SJCRH30 (cell line): ENCODE measurements at places on chromosomes 2 and 18.
A peak's percentile ranks its signal among the peaks of the same experiment; 100 is the strongest.

DNA sequence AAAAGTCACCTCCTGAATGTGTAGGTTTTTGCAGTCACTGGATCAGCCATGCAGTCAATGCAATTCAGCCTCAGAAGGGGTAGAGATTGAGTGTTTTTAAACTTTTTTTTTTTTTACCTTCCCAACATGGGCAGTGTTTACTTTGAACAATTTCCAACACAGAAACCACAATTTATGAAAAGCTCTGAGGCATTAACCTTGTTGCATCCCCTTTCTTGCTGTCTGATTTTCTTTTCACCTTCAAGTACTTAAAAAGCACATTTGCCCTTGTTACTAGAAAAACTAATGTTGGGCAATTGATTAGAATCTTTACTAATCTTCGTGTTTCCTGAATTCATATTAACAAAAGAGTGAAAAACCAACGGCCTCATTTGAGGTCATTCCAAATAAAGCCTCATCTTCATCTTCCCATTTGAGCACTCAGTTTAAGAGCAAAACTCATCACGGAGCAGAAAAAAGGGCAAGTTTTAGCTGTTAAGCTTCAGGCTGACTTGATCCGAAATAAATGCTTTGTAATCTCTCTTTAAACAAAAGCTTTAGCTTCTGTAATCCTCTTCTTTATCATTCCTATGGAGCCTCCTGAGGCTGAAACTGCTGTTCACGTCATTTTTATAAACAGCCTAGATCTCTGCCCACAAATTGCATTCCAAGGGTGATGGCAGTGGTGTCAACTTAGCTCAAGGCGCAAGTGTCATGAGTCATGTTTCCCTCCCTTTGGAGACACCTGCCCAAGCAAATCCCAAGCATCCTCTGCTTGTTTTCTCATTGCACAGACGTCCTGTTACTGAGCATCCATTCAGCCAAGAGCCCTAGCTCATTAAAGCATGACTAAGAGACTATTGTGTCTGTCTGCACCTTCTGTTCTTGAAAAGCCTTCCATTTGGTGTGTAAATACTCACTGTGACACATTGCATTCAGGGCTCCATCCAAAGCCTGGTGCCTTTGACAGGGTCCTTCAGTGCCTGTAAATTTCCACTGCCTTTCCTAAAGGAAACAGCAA, 107.7 kb downstream of the HNMT start:
- DNase-seq, result peak; percentile 96

- DNase-seq, result peak; percentile 42
Measured at GRCh38 chr2:85243101-85244072, 84.4 kb downstream of the TGOLN2 start.

- DNase-seq, result no peak
Measured at GRCh38 chr18:25817546-25818237, 272.7 kb downstream of the SS18 start.

- no peak for DNase-seq
Measured at GRCh38 chr2:127672341-127673224, 2.7 kb downstream of the LIMS2 start.

- no peak for DNase-seq
Measured at GRCh38 chr2:10576456-10576855, 113.3 kb downstream of the NOL10 start.

DNA sequence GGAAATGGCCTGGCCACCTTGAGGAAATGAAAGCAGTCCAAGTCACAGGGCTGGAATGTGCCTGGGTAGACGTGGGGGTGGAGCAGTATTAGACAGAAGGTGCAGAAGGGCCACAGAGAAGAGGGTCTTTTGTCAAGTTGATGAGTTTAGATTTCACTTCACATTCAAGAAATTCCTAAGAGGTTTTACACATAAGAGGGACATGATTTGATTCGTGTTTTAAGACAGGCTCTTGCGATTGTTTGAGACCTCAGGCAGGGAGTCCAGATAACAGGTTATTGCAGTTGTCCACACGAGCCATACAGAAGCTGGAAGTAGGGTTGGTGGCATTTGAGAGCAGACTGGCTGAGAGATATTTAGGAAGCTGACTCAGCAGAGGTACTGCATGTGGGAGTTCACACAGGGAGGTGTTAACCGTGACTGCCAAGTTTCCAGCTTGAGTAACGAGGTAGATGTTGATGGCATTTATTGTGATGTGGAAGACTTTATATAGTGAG, 64.6 kb downstream of the NEB start:
- DNase-seq, result no peak

GRCh38 chr2:65458999-65459398, 26.6 kb upstream of the SPRED2 start:
- DNase-seq, result no peak

- DNase-seq, result no peak
Measured at GRCh38 chr18:32919799-32920198, 147.0 kb upstream of the KLHL14 start.

GRCh38 chr2:202491514-202491913, 115.4 kb downstream of the BMPR2 start:
- no peak for DNase-seq

DNA sequence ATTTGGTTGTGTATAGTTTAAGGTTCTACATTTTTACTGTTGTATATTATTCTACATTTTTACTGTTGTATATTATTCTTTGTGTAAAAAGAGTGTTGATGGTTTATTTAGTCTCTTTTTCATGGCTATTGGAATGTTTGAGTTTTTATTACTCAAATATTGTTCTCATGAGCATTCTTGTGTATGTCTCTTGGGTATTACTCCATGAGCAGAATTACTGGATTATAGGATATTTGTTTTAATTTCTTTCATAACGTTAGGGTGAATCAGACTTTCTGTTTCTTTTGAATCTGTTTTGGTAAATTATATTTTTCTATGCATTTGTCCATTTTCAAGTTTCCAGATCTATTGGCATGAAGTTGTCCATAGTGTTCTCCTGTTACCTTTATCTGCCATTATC, 111.6 kb downstream of the DYNAP start:
- DNase-seq, result no peak

DNA sequence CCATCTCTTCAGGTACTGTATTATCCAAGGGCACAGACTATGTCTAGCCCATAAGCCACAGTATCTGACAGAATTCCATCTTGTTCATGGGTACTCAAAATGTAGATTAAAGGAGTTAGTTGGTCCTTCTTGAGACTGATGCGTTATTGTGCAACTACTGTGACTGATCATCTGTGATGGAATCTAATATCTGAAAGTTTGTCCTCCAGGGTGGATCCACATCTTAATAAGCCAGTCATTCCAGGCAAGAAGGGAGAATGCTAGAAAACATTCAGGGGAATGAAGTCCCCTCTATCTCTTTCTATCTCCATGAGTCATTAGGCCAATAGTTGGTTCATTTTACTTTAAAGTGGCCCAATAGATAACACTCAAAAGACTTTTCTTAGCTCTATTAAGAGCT, 252.6 kb downstream of the EXOC6B start:
- DNase-seq, result no peak

- DNase-seq, result no peak
Measured at GRCh38 chr2:96926236-96926635, 56.4 kb upstream of the SEMA4C start.

GRCh38 chr2:130374587-130375290, 18.9 kb downstream of the PTPN18 start:
- DNase-seq, result no peak

DNA sequence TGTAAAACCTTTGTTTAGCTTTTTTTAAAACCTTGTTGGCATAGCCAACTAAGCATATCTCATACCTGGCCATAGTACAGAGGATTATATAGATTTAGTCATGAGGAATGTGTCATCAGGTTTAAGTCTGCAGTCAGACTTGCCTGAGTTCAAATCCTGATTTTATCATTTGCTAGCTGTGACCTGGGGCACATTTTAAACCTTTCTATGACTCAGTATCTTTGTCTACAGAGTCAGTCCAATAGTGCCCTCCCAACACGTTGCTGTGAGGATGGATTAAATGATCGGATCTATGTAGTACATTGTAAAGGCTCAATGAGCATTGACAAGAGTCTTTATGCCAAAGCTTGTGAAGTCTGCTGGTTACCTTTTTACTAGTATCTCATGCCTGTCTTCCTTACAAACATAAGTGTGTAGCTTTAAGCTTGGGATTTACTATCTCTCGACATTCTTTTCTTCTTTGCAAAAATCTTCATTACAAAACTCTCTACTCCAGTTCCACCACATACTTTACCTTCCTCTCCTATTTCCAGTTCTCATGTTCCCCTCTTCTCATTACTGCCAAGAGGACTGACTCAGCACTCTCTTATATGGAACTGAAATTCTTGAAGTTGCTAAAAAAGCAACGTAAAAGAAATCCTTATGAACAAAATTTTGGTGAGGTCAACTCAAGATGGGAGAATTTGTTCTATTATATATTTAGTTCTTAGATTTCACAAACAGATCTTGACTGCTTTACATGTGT, 68.1 kb upstream of the RBMS1 start:
- no peak for DNase-seq

DNA sequence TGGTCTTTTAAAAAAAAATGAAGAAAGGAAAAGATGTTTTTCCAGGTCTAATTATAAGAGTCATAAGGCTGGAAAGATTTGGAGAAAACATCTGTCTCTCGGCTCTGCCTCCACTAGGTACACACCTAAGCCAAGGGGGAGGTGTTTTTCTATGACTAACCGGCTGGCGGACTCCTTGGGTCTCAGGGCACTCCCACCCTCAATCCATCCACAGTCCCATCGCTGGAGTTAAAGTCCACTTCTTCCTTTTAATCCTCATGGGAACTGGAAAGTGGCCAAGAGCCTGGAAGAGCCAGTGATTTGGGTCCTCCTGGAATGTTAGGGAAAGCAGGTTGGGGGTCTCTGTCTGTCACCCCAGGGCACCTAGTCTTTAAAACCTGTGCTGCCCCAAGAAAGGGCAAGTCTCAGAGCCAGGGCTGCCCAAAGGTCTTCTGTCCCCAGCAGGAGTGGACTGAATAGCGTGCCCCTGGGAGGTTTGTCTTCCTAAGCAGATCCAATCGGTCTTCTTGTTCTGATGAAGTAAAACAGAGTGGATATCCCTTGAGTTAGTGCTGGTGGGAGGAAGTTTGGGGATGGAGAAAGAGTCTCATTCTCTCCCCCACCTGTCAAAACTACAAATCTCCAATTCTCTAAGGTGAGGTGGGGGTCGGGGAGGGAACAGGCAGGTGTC, 66.4 kb downstream of the MCFD2 start:
- DNase-seq, result no peak

GRCh38 chr2:23091019-23091418, 294.0 kb upstream of the KLHL29 start:
- DNase-seq, result no peak

DNA sequence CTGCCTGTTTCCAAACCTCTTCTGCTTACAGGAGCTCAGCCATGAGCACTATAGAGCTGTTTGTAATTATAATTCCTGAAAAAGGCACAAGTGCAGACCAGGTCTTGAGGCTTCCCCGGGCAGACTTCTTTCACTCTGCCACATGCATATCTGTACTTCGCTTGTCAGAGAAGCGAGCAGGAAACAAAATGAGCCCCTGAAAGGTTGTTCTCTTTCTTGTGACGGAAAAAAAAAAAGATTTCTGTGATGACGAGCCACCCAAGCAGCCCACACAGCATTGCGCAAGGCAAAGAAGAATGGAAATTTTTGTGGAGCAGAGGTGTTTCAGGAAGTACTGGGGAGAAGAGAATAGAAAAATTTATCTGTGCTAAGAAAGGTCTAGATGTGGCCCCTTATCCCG, 54.0 kb upstream of the LINC00305 start:
- DNase-seq, result no peak

DNA sequence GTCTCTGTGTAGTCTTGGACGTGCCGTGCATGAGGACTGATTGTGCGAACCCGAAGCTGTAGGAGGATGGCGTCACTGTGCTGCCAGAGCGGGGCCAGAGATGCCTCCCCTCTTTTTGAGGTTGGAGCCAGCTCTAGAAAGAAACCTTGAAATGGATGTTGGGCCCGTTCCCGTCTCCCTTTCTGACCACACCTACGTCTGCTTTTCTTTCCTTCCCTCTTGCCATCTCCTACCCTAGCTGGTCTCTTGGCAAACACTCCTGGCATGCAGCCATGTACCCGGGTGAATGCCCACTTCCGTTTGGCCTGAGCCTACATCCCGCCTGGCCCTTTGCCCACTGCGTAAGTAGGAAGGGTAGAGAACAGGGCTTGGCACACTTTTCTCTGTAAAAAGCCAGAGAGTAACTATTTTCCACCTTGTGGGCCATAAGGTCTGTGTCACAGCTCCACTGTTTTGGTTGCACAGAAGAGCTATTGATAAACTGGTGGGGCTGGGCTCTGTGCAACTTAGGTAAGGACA, 37.4 kb downstream of the SH3BP4 start:
- DNase-seq, result no peak

GRCh38 chr2:159614534-159615366, 1.6 kb downstream of the BAZ2B start:
- DNase-seq, result peak; percentile 87

- no peak for DNase-seq
Measured at GRCh38 chr2:216578325-216578724, 54.9 kb upstream of the IGFBP2 start.

DNA sequence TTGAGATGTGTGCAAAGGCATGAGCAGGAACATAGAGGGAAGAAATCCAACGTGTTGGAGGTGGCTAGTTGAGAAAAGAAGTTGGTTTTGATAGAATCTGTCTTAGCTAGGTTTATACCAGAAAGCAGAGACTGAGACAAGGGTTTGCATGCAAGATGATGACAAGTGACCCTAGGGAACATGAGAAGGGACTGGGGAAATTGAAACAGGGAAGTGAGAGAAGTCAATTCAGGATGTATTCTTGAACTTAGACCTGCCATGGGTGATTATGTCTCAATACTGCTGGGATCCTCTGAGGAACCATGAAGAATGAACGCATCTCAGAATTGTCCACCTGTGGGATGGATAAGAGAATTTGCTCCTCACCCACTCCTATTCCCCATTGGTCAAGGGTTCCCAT, 20.5 kb downstream of the IL36A start:
- DNase-seq, result no peak

GRCh38 chr2:115122701-115123100, 680.3 kb downstream of the DPP10 start:
- DNase-seq, result no peak

GRCh38 chr2:39913648-39914461, 134.8 kb upstream of the THUMPD2 start:
- peak; percentile 82 for DNase-seq

DNA sequence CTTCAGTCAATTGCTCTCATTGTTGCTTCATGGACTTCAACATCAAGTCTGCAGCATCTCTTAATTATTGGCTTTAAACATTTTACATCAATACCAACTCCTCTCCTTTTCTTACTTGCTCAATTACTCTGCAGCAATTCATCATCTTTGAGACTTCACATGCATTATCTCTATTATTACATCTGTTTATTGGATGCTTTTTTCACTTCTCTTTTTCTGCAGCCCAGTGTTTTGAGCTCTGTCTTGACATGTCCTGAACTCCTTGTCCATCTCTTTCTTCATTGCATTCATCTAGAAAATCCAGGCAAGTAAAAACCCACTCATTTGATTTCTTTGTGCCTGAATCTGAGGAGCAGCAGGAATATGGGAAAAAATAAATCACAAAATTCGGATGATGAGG, 647.9 kb downstream of the PLCL1 start:
- no peak for DNase-seq

DNA sequence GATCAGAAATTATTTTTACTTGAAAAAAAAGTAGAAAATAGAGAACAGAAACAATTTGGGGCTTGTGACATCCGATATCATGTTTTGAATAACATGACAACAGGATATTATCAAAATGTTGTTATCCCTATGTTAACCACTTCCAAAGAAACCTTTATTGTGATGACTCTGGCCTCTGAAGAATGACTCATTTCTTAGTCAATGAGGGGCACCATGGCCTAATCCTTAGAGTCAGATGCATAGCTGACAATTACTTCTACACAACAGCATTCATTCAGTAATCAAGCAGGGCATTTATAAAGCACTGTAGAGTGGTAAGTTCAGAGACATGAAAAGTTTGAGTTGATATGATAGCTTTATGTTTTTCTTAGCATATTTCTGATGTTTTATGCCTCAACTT, 703.0 kb downstream of the RNF144A start:
- DNase-seq, result no peak
